ENCODE measurements at places on chromosomes 7 and 10.

- no peak for DNase-seq
Measured at GRCh38 chr10:124616040-124616835, 127.9 kb downstream of the FAM53B start.

- DNase-seq = no peak
Measured at GRCh38 chr7:4828720-4829383, 33.0 kb downstream of the PAPOLB start.

DNA sequence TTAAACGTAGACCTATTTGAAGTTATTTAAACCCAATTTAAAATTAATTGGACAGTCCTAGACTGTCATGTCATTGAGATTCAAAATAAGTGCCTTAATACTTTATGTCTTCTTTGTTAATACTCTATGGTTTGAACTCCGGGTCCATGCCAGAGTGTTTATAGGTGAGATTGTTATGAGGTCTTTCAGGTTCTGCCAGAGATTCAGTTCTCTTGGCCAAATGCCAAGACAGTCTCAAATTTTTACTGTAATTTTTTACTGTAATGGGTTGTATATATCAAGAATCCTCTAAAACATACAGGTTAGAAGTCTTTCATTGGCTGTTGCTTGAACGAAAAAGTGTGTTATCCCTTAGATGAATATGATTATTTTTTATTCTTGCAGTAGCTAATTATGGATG is 3.9 kb downstream of the ADD3 start:
- no peak for DNase-seq

DNA sequence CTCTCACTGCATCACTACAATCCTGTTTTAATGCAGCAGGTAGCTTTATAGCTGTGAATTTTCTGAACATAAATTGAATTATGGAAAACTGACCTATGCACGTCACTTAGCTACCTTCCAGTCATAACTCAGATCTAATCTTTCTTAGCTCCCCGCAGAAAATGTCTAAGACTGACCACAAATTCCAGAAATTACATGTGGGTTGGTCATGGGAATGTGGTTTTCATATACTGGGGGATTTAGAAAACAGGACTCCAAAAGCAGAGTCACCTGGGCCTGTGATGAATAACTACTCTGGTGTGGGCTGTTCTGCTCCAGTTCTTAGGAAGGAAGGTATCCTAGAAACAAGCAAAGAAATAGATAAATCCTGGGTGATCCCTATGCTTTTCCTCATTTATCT is 178.4 kb upstream of the LRRTM3 start:
- no peak for DNase-seq

GRCh38 chr10:83119346-83119745 is 1020.0 kb upstream of the GHITM start:
- DNase-seq = no peak
